ENCODE measurements at places on chromosomes 1 and 21. TPM values are rescaled to one million over a fixed set of nuclear protein-coding genes. Genes with fewer than 3 reads are reported as not detected.

Gene GPR37L1
- total RNA-seq, result 0.69 TPM

Gene TPTE
- not detected for total RNA-seq

Gene SEMA4A
- total RNA-seq, result 5.1 TPM

DNA sequence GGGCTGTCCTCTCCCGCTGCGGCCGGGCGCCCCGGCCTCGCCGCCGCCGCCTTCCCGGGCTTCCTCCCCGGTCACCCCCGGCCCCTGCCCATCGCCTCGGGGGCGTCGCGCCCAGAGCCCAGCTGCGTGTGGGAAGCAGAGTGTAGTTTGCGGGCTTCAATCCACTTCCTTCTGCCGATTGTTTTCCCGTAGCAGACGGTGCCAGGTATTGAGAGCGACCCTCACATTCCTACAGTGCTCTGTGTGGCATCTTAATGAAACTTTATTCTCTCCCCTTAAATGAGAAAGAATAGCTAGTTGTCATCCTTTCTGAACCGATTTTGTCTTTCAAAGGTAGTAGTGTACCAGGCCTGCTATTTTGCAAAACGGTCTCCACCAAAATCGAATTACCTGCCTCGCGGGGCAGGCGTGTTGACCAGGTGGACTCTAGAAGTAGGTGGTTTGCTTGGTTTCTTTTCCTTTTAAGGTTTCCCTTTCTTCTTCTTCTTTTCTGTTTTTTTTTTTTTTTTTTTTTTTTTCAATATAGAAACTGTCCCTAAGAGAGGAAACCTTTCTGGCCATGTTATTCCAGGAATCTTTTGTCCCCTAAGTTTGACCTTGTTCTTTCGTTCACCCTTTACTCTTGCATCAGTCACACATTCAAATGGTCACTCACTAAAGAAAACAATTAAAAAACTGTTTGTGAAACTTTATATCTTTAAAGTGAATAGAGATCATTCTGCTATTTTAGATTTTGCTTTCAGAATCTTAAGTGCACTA is 881 bp downstream of the USP25 start:
- peak; percentile 36 for DNase-seq

- DNase-seq, result no peak
Measured at GRCh38 chr21:44819283-44820243, 1.7 kb upstream of the SUMO3 start.

Measured in HT-29 (cell line).